ENCODE measurements at places on chromosomes 4 and X. TPM values are rescaled to one million over a fixed set of nuclear protein-coding genes. Genes with fewer than 3 reads are reported as not detected.

GRCh38 chr4:22238742-22239141, 277.1 kb downstream of the ADGRA3 start:
- peak; percentile 46 for DNase-seq

DNA sequence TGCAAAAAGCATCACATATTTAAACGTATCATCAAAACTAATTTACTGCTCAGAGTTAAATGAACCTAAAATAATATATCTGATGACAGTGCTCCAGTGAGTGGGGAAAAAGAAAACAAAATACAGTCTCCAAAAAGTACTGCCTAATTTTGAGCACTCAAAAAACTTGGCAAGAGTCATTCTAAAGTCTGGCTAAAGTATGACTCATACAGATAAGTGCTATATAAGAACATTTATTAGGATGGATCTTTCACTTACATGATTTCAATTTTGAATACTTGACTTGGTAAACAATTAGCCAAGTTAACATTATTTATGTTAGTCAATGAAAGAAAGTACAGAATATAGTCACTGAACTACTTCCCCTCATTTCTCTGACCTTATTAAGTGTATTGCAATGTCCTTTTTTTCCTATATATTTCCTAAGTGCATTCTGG, 27.2 kb downstream of the FBXO8 start:
- no peak for DNase-seq

The SUPT20HL2 gene
- not detected for total RNA-seq

- no peak for DNase-seq
Observed at GRCh38 chr4:179855469-179855868, 2387.7 kb upstream of the TENM3 start.

The CMC4 gene
- total RNA-seq: 10.8 TPM

- DNase-seq: no peak
Observed at GRCh38 chr4:40572692-40573310, 56.9 kb downstream of the RBM47 start.

The PNMA3 gene
- 14.4 TPM for total RNA-seq

DNA sequence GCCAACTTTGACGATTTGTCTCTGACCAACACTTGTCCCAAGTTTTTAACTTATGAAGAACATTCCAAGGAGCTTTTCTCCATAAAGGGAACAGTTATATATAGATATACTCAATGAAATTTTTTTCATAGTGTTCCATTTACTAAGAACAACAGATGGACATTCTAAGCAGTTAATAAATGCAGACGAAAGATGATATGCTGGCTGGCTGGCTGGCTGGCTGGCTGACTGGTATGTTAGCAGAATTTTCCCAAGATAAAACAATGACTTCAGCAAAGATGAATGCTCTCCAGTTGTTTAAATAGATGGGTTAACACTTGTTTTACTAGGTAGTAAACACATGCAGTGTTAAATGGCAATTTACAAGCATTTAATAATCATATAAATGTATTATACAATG, 62.2 kb downstream of the SPANXN3 start:
- DNase-seq: no peak

DNA sequence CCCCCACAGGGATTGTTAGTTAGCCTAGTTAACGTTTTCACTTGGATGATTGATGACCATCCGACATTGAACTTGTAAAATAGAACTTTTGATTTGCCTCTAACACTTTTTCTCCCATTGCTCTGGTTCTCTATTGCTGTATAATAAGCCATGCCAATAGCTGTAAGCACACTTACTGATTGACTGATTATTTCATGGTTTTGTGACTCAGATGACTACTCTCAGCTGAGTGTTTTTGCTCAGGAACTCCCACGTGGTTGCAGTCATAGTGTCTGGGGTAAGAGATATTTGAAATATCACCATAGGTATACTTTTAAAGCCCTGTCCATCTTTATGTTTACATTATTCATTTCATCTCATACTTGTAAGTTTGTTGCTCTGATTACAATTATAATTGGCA, 1285.5 kb downstream of the STIM2 start:
- DNase-seq: no peak

DNA sequence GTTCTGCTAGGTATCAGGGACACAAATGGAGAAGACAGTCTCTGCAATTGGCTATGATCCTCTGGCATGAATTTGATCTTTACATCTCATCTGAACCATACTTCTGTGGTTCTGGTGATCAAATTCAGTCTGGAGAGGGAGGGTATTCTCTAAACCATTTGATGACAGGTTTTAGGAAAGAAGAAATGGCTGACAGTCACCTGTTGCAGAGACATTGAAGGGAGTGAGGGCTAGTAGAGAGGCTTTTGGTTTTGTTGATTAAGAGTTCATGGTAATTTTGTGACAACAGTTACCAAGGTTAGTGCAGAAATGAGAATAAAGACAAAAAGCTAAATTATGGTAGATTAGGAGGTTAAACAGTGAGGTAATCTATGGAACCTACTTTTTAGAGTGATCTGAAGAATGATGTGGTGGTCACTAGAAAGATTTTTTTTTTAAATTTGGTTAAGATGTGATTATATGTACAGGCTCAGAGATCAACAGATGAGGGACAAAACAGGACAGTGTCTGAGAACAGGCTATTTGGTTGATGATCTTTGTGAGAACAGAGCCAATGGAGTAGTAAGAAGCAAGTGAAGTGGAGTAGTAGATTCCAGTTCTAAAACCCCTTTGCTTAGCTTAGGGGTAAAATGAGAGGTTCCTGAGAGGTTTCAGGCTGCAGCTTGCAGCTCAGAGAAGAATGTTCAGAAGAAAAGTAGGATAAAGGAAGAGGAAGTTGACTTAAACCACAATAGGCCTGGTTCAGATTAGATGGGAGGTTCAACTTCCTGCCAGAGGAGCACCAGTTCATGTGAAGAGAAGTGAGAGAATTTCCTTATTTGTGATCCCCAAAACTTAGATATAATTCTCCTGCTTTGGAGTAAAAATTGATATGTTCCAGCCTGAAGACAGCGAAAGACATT, 34.7 kb downstream of the VSIG4 start:
- no peak for DNase-seq

The PWWP3B gene
- 34.9 TPM for total RNA-seq

The MAGEC1 gene
- not detected for total RNA-seq

- peak; percentile 63 for DNase-seq
Observed at GRCh38 chr4:185470501-185471195, 885 bp downstream of the CCDC110 start.

DNA sequence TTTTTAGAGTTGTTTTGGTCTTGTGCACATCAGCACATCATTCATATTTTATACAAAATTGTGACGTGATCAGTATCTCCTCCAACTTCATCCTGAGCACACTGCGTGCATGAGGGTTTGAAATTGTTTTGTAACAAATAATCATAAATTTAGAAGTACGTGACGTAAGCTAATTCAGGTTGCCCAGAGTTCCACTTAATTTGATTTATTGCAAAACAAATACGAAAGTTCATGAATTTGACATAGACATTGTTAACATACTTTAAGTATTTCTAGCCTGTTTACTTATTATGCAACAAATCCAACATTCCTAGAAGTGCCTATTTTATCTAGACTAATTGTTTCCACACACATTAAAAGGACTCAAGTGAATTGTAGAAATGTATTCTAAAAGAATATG, 48.3 kb downstream of the MAP7D3 start:
- DNase-seq: no peak

DNA sequence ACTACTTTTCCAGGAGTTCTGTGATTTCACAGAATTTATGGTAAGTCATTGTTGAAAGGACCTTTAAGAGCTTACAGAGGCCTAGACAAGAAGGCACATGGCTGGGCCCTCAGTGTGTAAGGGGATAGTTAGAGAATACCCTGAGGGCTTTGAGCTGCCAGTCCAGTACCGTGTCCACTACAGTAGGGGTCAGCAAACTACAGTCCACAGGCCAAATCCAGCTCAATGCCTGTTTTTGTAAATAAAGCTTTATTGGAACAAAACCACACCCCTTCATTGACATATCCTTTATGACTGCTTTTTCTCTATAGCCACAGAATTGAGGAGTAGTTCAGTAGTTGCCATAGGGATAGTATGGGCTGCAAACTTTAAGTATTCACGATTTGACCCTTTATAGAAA, 176.2 kb downstream of the MID1 start:
- DNase-seq: no peak

The FAM241A gene
- total RNA-seq: 2.0 TPM

- DNase-seq: no peak
Observed at GRCh38 chr4:177483271-177483670, 41.0 kb upstream of the AGA start.

DNA sequence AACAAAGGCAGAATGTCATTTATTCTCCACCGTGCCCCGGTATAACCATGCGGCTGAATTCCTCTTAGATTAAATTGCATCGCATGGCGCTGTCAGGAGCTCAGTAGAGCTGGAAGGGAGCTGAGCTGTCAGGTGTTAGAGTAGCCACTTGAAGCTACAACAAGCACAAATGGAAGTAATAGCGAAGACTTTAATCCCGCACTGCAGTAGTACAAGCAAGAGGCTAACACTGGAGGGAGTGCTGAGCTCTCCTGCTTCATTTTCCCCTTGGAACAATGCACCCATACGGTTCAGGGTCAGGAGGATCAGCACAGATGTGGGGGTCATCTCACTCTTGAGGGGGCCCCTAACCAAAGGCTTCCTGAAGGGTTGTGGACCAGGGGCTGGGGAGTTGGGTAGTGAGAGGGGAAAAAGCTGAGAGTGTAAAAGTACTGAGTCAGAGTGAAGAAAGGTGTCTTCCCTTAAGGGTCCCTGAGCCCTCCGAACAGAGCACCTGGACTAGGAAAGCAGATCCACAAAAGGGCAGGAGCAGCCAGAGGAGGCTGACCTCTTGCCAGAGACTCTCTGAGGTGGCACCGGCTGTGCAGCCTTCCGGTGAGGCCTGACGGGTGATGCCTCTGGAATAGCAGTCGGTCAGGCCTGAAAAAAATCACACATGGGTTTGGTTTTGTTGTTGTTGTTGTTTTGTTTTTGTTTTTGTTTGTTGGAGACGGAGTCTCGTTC, 36.0 kb upstream of the CBR4 start:
- no peak for DNase-seq

The RBM46 gene
- total RNA-seq: not detected

GRCh38 chr4:84319124-84319523, 180.0 kb downstream of the NKX6-1 start:
- no peak for DNase-seq

The HTN3 gene
- not detected for total RNA-seq

The UCHL1 gene
- total RNA-seq: 156 TPM

The ARAP2 gene
- total RNA-seq: 22.7 TPM

DNA sequence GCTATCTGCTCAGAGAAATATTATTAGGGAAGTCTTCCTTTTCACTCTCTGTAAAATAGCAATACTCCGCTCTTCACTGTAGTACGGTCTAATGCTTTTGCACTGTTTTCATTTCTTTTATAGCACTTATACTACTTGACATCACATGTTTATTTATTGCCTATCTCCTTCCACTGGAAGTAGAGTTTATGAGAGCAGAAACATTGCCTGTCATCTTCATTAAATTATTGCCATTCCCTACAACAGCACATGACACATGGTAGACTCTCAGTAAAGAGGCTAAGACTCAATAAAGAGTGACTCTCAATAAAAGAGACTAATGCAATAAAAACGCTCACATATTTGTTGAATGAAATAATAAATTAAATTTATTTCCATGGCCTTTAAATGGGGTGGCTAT, 241.3 kb upstream of the MAGEC2 start:
- no peak for DNase-seq

The SCML1 gene
- 21.8 TPM for total RNA-seq

DNA sequence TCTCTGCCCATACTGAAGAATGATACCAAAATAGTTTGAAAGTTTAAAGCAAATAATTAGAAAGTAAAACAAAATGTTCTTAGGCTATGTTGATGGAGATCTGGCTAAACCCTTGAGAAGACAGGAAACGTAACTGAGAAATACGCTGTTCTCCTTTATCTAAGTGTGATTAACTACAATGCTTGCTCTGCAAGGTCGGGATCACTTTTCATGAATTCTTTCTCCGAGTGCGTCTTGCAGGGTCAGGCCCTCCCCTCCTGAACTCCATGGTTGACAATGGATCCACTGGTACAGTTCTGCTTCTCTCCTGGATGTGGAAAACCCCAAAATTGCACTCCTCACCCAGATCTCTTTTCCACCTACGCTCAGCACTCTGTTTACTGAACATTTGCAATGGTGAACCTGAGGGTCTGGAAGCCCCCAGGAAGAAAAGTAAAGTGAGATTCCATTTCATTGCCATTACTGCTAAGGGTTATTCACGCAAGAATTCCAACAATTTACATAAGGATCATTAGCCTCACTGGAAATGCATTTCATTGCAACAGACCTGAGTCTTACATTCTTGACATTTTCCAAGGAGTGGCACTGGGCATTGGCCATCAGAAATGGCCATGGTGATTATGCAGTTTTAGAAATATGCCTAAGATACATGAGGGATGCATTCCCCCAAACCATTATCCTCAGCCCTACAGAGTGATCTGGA, 24.6 kb upstream of the WWC2 start:
- DNase-seq: no peak

DNA sequence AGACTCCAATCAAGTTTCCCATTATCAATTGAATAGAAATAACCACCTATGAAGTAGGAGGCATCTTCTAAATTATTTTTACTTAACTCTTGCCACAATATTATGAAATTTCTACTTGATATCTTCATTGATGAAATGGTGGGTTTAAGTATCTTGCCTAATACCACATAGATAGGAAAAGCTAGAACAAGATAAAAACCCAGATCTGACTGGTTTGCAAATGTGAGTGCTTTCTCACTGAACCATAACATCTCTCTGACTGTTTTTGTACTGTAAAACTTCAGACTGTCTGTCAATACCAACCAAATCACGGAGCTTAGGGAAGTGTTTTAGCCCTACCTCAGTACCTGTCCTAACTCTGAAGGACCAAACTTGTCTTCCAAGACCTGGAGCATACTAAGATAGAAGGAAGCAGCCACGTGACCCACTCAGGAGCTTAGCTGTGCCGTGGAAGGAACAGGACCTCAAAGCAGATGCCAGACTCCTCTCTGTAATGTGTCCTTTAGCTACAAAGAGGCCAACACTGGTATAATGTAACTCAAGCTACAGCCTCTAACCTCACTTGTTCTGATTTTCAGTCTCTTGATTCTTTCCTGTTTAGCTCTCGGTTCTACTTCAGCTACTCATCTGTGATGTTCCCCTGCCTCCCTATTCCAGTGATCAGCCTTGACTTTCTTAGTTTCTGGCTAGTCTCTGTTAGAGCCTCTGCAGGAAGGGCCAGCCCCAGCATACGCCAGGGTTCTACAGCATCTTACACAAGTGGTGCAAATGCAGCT, 84.4 kb downstream of the LRP2BP start:
- no peak for DNase-seq

The SHOX gene
- 0.08 TPM for total RNA-seq

The TBC1D14 gene
- 46.1 TPM for total RNA-seq

The MAGEH1 gene
- total RNA-seq: 76.6 TPM

GRCh38 chrX:3527811-3528210, 181.4 kb upstream of the MXRA5 start:
- no peak for DNase-seq

DNA sequence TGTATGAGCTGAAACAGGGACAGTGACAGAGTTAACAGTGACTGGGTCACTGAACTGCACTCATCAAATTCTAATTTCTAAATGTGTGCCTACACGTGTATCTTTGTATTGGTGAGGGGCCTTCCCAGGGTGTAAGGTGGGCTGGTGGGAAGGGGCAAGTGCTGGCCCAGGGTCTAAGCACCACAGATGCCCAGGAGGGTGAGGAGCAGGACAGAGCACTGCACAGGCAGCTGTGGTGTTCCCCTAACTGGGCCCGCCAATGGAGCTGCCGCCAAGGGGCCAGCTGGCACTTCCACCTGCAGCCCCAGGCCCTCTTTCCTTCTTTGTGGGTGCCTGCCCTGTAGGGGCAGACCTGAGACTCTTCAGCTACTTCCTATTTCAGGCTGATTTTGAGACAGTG, 349.9 kb downstream of the ARHGAP10 start:
- DNase-seq: no peak
